ENCODE measurements at places on chromosomes 13 and 19.

DNA sequence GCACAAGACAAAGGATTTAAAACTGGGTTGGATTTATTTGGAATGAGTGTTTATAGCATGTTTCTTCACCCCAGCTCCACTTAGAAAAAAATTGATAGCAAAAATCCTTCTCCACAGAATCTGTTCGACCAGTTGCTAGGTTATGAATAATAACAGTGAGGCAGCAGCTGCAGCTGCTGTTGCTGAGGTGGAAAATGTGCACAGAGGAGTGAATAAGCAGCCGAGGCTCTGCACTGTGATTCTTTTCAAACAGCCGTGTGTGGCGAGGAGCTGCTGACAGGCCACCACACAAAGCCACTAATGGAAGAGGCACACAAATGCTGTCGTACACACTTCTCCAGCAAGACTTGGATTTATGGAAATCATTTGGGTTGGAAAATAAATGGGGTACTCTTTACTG, 6.4 kb upstream of the RASL11A start:
- no peak for DNase-seq

DNA sequence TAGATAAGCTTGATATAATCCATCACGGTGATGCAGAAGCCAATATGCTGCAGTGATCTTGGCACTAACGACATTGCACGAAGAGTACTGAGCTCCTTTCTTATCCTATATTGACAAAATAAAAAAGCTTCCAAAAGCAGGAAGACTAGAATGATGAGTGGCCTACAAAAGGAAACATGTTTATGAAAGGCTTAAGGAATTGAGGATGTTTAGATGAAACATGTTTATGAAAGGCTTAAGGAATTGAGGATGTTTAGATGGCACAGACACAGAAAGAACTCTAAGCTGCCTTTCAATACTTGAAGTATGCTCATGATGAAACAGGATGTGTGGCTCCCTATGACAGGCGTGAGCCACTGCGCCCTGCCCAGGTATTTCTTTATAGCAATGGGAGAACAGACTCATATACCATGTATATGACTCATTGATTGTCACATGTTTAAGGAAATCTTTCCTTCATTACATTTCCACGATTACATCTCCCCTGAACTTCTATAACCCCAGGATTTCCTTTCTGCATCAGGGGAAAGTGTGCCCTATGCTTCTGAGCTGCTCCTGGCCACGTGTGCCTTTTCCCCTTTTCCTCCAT, 690.8 kb upstream of the ARGLU1 start:
- DNase-seq, result no peak

- no peak for DNase-seq
Measured at GRCh38 chr19:47766670-47767069, 11.8 kb upstream of the SELENOW start.

- DNase-seq, result no peak
Measured at GRCh38 chr13:105878119-105878700, 657.3 kb downstream of the EFNB2 start.

DNA sequence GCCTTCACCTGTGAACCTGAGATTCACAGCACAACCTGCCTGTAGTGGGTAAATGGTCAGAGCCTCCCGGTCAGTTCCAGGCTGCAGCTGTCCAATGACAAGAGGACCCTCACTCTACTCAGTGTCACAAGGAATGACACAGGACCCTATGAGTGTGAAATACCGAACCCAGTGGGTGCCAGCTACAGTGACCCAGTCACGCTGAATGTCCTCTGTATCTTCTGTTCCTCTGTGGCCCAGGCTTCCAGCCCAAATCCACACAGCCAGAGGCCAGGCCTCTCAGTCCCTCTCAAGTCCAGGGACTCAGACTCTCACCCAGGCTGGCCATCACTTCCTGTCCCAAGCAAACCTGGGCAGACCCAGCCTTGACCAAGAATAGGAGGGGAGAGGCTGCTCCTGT, 10.8 kb downstream of the CEACAM3 start:
- no peak for DNase-seq

- no peak for DNase-seq
Measured at GRCh38 chr19:55305983-55306562, 19.1 kb downstream of the TMEM150B start.

DNA sequence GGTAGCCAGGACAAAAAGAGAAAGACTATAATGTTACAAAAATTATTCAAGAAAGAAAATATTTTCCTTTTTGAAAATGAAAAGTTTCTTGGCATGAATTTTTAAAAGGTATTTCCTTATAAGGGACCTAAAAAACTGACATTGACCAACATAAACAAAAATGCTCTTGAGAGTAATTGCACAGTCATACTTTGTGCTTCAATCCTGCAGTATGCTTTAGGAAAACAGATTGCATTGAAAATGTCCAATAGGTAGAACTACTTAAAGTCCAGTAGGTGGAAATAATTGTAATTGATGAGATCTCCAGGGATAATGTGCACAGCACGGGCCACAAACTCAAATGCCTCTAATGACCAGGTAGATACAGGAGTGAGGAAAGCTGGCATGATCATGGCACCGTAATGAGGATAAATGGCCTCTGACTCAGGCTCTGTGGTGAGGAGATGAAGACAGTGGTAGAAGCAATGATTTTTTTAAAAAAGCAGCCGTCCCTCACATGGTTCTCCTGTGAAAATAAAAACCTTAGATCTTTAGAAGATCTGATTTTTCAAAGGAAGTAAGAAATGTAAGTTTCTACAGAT, 278.0 kb downstream of the ITGBL1 start:
- DNase-seq, result no peak

DNA sequence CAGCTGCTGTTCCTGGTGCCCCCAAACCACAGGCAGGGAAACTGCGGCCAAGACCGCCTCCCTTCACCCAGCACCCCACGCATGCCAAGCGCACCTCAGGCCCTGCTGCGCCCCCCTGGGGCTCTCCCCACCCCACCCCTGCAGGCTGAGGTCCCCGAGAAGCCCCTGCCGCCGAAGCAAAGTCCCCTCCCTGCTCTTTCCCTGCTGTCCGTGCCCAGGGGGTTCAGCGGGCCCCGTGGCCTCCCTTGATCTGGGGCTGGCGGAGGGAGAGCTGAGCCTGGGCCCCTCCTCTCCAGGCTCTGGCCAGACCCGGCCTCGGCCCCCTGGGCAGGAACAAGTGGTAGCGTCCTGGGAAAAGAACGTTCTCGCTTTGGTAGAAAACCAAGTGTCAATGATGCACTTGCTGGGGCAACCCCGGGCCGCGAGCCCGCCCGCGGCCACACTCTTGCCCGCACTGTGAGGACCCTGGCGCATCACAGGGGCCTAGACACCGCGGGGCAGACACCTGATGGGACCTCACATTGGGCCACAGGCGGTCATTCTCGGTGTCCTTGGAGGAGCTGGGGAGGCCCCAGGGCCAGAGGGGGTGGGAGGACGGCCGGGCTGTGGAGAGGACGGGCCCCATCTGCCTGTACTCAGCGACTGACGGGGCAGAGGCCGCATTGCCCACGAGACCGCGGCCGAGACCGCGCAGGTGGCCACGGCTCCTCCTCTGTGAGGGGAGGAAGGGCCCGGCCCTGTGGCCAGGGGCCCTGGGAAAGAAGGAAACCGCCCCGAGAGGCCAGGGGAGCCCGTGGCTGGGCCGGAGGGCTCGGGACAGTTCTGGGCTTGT, 29.0 kb downstream of the GPX4 start:
- no peak for DNase-seq

DNA sequence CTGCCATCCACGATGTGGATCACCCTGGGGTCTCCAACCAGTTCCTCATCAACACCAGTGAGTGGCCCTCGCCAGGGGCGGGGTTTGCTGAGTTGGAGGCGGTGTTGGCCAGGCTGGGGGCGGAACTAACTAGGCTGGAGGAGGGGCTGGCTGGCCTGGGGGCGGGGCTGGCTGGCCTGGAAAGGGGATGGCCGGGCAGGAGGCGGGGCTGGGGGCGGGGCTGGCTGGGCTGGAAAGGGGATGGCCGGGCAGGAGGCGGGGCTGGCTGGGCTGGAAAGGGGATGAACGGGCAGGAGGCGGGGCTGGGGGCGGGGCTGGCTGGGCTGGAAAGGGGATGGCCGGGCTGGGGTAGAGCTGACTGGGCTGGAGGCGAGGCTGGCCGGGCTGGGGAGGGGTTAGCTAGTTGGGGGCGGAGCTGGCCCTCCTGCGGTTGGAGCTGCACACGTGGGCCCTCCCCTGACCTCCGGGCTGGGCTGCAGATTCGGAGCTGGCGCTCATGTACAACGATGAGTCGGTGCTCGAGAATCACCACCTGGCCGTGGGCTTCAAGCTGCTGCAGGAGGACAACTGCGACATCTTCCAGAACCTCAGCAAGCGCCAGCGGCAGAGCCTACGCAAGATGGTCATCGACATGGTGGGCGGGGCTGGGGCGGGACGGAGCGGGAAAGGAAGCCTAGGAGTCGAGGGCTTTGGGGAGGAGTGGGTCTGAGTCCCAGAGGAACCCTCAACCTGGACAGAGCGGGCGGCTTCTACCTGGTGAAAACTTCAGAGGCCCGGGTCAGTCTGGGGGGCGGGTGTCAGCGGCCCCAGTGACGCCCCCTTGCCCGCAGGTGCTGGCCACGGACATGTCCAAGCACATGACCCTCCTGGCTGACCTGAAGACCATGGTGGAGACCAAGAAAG, 41.0 kb downstream of the PDE4A start:
- peak; percentile 74 for DNase-seq

- DNase-seq, result no peak
Measured at GRCh38 chr19:5682107-5682482, 1.3 kb downstream of the HSD11B1L start.

GRCh38 chr19:45184115-45184514, 5.5 kb downstream of the BLOC1S3 start:
- DNase-seq, result no peak

GRCh38 chr19:47492137-47492533, 8.1 kb upstream of the KPTN start:
- DNase-seq, result no peak

GRCh38 chr19:2534423-2535013, 58.6 kb downstream of the GADD45B start:
- DNase-seq, result no peak

DNA sequence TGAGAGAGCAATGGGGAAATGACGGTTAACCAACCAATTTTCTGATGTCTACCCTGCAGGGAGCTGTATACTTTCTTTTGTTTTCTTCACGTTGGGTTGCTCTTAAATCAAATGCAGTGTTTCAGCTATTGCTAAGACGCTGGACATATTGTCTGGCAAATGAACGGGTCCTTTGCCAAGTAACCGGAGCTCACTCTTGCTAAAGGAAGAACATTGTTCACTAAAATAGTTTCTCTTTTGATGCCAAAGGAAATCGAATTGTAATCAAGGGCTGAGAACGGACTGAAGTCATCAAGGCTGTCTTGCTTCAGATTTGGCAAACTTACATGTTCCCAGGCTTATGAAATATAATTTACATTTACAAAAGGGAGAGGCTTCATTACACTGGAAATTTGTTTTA, 142.3 kb upstream of the ARGLU1 start:
- no peak for DNase-seq

DNA sequence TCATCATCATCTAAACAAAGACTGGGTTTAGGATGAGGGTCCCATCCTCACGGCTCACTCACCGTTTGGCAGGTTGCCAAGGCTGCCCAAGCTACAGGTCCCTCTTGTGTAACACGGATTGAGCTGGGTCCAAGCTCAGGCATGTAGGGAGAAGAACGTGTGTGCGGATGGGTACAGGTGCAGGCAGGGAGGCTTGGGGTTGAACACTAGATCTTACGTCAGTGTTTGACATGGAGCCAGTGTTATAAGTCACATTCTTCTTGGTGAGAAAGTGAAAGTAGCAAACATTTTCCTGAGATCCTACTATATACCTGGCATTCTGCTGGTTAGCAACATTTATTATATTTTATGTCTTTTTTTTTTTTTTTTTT, 136.8 kb upstream of the RNF113B start:
- no peak for DNase-seq

GRCh38 chr19:43465468-43466120, at the start of gene LYPD3:
Gene LYPD3, minus strand, starts transcription at chr19:43465608. Its CDS starts 37 bp downstream, at chr19:43465571.
- DNase-seq, result no peak

DNA sequence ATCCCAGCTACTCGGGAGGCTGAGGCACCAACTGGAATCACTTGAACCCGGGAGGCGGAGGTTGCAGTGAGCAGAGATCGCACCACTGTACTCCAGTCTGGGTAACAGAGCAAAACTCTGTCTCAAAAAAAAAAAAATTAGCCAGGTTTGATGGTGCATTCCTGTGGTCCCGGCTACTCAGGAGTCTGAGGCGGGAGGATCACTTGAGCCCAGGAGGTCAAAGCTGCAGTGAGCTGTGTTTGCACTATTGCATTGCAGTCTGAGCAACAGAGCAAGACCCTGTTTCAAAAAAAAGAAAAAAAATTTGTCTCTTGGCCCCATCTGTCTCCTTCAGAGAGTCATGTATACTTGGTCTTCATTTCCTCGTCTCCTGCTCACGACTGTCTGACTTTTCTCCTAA, 1.6 kb downstream of the CCDC97 start:
- DNase-seq, result no peak

- peak; percentile 69 for DNase-seq
Measured at GRCh38 chr19:40519352-40520322, 52.8 kb downstream of the SPTBN4 start.

DNA sequence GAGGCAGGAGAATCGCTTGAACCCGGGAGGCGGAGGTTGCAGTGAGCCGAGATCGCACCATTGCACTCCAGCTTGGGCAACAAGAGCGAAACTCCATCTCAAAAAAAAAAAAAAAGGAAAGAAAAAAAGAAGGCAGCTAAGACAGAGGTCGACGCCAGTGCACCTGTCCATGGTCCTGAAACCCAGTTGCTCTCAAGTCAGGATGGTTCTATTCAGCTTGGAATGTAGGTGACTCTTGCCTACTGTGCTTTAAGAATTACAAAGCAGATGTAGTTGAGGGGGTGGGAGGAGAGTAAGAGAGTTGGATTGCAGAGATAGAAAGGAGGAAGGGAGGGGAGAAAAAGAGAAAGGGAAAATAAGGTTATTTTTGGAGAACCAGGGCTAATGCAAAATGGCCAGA, 18.7 kb downstream of the CACNG7 start:
- no peak for DNase-seq

DNA sequence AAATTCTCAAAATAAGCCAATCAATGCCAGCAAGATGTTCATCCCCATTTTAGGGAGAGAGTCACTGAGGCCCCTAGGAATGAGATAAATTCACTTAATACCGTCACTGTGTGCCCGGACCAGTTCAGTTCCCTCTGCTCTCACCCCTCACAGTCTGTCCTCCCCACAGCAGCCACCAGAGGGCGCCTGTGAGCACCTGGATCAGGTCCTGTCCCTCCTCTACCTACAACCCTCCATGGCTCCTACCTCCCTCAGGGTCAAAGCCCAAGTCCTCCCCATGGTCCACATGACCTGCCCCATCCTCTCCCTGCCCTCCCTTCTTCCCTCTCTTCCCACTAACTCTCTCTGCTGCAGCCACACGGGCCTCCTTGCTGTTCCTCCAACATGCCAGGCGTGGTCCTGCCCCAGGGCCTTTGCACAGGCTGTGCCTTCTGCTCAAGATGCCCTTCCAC, 42.0 kb upstream of the NFIC start:
- DNase-seq, result peak; percentile 72

- peak; percentile 65 for DNase-seq
Measured at GRCh38 chr19:19342086-19343015, 21.7 kb downstream of the MAU2 start.

GRCh38 chr19:17116996-17117702, 41.6 kb downstream of the MYO9B start:
- no peak for DNase-seq

- DNase-seq, result no peak
Measured at GRCh38 chr13:113846636-113847318, 17.1 kb downstream of the GAS6 start.

GRCh38 chr19:15635016-15635805, 5.5 kb upstream of the CYP4F3 start:
- no peak for DNase-seq

- no peak for DNase-seq
Measured at GRCh38 chr19:1046836-1047695, 7.2 kb downstream of the ABCA7 start.
